ENCODE measurements at places on chromosomes 4 and X.

GRCh38 chr4:172096786-172097185, 283.6 kb downstream of the GALNTL6 start:
- DNase-seq: no peak

DNA sequence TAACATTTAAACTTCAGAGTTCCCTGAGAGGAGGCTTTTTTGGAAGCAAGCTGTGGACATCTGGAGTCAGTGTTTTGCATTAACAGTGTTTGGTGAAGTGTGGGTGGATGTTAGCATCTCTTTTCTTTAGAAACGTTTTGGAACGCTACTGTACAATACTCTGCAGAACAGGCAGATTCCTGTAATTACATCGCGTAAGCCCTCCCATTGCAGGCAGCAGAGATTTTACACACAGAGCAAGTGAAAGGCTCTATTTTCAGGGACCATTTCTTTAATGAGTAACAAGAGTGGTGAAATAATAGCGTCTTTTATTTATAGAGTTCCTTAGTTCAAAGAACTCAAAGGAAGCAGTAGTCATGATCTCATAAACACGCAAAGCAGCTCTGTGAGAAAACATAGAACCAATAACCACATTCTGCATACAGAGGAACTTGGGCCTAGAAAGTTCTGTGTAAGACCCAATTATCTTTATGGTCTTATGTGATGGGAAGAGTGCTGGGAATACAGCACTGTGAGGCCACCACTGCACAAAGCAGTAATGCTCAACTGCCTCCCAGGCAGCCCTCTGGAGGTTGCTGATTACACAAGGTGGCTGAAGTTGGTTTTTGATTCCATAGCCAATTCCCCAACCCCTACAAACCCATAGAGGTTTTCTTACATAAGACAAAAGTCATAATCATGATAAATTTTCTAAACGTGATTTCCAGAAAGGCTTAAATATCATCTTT, 298.7 kb upstream of the EPHA5 start:
- no peak for DNase-seq

- no peak for DNase-seq
Observed at GRCh38 chr4:21795091-21795490, 153.5 kb downstream of the KCNIP4 start.

DNA sequence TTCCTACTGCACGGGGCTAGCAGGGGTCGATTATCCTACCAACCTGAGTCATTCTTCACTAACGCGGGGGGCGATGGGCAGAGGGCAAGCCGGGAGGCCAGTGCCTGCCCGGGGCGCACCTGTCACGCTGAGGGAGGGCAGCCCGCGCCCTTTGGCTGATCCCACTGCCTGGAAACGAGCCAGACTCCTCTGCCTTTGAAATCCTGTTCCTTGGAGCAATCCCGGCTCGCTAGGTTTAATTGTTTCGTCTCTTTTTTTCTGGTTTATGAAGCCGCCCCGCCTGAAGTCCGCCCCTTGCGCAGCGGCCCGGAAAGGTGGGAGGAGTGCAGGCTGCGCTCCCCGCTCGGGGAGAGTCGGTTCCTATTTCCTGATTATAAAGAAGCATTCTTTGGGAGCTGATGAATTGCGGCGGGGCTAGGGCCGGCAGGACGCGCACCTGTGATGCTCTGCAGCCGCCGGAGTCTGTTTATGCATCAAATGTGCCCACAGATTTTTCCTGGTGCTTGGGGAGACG, 484.2 kb downstream of the BCOR start:
- no peak for DNase-seq
